ENCODE measurements at places on chromosomes 12 and 14. TPM values are rescaled to one million over a fixed set of nuclear protein-coding genes. Genes with fewer than 3 reads are reported as not detected.

TSPAN19 gene
- under 0.01 TPM for total RNA-seq

DIO2 gene
- total RNA-seq = 0.45 TPM

RTL1 gene
- total RNA-seq = not detected

NPFF gene
- not detected for total RNA-seq

RERGL gene
- not detected for total RNA-seq

FAM186B gene
- under 0.01 TPM for total RNA-seq

All from bronchus fibroblast of lung (primary cell).